ENCODE measurements at places on chromosomes 1 and 21.

DNA sequence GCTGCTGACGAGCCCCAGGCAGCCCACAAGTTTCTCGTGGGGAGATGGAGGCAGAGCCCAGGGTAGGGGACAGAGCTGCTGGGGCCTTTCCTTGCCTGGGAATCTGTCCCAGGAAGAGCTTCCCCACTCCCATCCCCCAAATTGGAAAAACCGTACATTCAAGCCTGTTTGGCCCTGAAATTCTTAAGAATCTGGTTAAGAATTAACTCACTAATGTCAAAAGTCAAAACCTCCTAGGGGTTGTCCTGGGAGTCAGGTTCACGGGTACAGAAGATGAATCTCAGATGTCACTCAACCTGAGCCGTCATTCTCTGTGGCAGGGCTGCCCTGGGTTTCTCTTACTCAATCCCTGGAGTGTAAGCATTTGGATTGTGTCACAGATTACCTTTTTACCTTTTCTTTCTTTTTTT, 8.4 kb downstream of the C1orf115 start:
- DNase-seq = no peak

DNA sequence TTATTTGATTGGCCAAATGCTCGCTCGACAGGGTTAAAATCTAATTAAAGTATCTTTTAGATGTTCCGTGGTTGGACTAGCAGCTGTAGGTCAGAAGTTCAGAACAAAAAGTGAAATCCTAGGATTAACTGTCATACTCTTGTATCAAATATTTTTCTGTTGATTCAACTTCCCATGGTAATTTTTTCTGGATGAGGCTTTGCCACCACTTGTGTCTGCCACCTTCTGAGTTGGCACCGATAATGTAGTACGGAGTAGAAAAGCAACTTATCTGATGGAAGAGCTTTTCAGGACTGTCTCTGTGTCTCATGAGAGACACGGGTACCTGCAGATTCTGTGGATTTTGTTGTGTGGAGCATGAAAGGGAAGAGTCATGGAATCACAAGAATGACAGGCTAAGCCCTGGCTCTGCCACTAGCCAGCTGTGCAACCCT, 44.6 kb upstream of the CNN3 start:
- no peak for DNase-seq

DNA sequence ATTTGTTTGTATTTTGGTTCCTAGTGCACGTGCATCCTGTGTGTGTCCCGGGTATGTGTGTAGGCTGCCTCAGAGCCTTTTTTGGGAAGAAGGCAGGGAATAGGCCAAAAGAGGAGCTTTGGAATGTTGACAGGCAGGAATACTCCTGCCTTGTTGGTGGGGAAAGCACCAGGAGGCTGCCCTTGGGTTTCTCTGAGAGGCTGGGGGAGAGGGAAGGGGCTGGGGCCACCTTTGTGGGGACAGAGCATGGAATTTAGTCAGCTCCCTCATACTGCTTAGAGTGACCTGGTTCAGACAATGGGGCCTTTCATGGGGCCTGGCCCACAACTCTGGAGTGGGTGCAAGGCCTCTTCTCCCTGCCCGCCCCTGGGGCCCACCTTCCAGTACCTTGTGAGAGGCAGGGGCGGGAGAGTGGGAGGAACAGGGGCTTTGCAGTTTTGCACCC, 31.3 kb downstream of the ACOT11 start:
- DNase-seq = no peak

DNA sequence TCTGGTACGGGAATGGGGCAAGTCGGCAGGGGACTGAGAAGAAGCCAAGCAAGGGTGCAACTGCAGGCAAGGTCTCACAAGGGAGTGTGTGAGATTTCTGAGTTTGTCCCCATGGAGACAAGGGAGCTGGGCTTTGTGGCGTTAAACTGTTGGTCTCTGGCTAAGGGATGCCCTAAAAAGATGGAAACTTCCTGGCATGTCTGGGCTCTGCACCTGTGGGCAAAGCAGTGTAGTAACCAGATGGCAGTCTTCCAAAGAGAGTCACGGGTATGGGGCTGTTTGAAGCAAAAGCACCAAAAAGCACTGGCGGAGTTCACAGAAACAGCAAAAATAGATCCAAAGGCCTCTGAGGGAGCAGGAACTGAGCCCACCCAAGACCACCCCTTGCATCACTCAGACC, 104.8 kb upstream of the SLC44A3 start:
- DNase-seq = no peak

DNA sequence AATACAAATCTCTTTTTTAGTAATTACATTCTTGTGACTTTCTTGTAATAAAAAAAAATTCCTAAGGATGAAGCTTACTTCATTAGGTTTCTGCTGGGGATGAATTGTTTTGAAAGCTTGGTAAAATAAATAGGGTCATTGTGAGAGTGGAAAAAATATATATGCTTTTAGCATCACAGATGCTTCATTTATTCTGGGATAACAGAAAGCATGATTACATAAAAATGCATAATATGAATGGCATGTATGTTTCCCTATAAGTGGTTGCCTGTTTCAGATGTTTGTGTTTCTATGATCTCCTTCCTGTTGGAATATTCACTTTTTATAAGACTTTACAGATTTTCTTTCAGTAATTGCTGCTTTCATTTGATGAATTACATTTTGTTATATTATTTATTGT, 42.3 kb downstream of the HMCN1 start:
- no peak for DNase-seq

GRCh38 chr1:219405531-219406331, 207.2 kb downstream of the ZC3H11B start:
- DNase-seq = no peak

DNA sequence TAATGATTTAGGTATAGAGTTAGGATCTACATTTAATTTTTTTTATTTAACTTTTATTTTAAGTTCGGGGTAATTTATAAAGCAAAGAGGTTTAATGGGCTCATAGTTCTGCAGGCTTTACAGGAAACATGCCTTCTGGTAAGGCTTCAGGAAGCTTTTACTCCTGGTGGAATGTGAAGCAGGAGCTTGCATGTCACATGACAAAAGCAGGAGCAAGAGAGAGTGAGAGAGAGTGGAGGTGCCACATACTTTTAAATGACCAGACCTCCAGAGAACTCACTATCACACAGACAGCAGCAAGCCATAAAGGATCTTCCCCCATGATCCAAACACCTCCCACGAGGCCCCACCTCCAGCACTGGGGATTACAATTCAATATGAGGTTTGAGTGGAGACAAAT, 17.6 kb upstream of the GBP2 start:
- no peak for DNase-seq

GRCh38 chr1:220970311-220970710, 91.1 kb downstream of the HLX start:
- no peak for DNase-seq

DNA sequence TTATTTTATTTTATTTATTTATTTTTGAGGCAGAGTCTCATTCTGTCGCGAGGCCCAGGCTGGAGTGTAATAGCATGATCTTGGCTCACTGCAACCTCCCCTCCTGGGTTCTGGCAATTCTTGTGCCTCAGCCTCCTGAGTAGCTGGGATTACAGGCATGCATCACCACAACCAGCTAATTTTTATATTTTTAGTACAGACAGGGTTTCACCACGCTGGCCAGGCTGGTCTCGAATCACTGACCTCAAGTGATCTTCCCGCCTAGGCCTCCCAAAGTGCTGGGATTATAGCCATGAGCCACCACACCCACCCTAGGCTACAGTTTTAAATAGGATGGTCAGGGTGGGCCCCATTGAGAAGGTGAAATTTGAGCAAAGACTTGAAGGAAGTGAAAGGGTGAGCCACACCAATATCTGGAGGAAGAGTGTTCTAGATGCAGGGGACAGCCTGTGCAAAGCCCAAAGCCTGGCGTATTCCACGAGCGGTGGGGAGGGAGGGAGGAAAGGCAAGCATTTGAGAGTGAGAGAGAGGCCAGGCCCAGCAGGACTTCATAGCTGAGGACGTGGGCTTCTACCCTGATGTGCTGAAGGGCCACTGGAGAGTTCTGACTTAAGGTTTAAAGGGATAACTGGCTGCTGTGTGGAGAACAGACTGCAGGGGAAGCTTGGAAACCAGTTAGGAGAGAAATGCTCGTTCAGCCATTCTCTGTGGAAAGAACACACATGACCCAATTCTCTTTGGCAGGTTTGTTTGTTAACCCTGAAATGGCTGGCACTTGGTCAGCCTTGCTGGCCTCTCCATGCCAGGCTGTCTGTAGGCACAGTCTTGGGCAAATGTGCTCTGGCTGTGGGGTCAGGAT, 62.6 kb upstream of the FAM20B start:
- DNase-seq = no peak

DNA sequence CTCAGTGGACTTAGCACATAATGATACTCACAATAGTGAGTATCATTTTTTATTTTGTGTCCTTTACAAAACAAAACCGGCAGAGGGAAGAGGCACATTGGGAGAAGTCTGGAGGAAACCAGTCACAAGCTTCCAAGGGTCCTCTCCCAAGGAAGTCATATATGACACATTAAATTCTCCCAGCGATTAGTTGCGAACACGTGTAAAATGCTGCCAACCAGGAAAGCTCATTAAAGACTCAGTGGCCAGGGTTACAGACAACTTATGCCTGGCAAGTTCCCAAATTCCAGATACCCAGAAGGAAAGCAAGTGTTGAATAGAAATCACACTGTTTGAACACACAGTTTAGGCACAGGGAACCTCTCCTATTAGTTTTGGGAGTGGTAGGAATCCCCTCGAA, 52.5 kb downstream of the TTC13 start:
- no peak for DNase-seq

GRCh38 chr1:174190691-174191199, 31.4 kb downstream of the RABGAP1L start:
- no peak for DNase-seq

GRCh38 chr1:228865627-228866330, 130.5 kb downstream of the RHOU start:
- no peak for DNase-seq

DNA sequence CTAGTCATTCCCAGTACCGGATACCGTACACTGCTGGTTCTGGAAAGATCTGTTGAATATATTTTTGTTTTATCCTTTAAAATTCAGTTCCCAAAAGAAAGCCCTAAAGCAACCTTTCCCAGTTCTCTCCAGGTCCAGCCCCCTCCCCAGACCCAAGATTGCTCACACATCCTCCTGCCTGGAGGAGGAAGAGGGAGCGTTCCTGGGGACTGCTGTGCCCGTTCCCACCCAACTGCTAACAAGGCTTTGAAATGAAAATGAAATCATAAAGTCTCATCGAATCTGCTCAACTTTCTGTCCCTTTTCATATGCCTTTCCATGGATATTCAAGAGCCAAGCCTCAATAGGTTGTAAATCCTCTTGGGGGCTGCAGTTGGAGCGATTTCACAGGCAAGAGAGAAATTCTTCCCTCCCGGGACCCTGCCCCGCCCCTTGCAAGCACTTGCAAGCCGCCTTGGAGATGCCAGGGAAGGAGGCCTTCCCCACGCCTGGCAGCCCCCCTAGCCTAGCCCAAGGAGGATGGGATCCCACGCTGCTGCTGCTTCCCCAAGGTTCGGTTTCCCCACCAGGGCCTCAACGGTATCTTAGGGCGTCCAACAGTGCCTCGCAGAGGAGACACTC, 113.2 kb upstream of the CACHD1 start:
- no peak for DNase-seq

- DNase-seq = no peak
Measured at GRCh38 chr1:117740496-117740895, 134.6 kb downstream of the TENT5C start.

DNA sequence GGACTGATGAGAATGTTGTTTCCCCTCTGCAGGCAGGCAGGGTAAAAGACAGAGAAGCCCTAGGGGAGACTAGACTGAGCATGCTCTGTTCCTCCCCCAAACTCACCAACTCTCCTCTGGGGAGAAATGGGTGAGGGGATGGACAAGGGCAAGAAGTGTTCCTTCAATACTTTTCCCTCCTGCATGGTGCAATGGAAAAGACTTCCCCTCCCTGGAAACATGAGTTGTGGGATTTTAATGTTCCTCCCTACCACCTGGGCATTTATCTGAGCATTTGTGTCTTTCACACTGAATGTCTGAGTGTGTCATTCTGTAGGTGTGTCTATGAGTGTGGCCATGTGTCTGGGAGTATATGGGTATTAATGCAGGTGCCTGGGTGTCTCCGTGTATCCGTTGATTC, 275.7 kb downstream of the C1orf94 start:
- DNase-seq = no peak

DNA sequence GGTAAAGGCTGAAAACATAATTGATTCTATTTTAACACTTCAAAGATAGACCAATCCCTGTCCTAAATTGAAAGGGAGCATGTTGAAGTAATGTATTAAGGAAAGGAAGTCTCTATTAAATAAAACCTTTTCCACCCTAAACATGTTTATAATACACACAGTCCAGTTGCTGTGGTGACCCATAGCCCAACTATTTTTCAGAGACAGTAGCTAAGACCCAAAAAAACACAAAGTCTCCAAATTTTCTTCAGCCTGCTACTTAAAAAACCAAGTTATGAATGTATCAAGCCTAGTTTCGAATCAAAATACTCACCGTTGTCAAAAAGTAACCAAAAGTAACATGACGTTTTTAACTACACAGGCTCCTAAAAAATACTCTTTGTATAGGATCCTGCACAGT, 1.6 kb downstream of the ELK4 start:
- DNase-seq = no peak

DNA sequence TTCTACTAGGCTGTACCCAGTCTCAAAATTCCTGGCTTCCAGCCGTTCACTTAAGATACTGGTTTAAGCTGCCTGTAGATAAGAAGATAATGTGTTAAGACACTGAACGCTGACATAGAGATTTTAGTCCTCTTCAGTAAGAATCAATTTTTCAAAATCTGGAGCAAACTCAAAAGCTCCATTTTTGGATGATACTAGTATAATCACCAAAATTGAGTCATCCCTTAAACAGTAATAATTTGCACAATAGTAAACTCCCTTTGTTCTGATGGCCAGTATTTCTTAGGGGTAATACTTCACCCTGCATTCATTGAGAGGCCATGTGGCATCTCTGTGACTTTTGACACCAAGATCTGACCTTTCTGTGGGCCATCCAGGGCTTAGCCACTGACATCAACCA, 299.8 kb upstream of the USP25 start:
- DNase-seq = no peak
